NCI-H748 treated with DMSO at 0.1 percent for 48 hours (cell line): ENCODE measurements at places on chromosomes 6 and 20.

DNA sequence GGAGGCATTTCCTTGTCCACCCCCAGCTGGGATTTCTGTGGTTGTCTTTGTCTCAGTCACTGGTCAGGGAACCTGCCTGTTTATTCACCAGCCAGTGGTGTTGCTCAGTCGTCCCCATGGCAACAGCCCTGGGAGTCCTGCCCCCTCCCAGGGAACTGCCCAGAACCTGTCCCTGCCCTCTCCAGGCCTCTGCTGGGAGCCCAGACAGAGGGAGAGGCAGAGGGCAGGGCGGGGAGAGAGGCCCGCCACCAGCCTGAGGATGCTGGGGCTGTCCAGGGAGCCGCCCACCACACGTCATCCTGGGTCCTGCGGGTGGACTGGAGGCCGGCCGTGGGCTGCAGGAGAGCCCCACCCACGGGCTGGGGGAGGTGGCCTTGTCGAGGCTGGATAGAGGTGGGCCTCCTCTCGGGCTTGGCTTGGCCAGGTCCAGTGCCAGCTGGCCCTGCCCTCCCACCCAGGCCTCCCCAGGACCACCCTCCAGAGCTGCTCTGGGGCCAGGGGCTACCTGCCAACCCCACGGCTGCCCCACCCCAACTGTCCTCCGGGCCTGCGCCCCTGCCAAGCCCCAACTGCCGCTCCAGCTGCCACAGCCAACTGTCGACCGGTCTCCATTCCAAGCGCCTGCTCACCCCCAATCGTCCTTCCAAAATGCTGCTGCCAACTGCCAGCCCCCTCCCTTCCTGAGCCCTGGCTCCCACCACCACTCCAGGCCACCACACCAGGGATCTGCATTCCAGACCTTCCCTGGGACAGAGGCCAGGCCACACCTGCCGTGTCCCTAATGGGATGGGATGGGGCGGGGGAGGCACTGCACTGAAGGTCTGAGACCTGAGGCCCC lies 4.2 kb upstream of the ZBTB46 start:
- peak; percentile 33 for DNase-seq

GRCh38 chr6:26342106-26343004 lies 22.6 kb upstream of the BTN3A2 start:
- DNase-seq, result peak; percentile 59

DNA sequence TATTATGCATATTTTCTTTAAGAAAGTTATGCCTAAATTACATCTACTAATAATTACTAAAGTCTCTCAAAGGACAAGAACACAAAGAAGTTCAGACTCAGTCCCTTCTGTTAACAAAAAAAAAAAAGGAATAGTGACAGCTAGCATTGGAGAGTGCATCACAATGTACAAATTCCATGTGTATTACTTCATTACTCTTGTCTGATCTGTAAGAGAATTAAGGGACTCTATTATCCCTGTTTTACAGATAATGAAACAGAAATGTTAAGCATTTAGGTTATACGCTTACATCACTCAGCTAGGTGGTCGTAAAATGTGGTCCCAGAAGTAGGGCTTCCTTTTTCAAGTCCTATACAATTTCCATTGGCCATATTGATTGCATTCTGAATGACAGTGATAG lies 17.2 kb upstream of the VNN1 start:
- no peak for DNase-seq

DNA sequence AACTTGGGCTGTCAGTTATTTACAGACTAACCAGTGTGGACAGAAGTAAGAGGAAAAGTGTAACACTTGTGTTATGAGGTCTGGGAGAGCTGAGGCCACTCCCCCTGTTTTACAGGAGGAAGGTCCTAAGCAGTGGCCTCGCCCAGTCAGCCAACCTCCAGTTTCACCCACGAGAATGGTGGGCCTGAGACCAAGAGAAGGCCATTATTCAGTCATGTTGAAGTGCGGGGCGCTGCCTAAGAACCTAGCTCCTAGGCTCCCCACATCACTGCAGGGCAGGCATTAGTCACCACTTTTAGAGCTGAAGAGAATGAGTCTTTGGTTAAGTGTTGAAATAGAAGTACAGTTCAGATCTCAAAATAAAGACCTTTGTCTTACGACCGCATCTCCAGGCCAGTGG lies 27.9 kb downstream of the CDYL start:
- DNase-seq, result no peak
